Activated T-helper 1 cell treated with anti-CD3 and anti-CD28 coated beads, Interleukin-2, amount 50 U/mL, for 16 hours (primary cell): ENCODE measurements at places on chromosomes 2 and 18.

DNA sequence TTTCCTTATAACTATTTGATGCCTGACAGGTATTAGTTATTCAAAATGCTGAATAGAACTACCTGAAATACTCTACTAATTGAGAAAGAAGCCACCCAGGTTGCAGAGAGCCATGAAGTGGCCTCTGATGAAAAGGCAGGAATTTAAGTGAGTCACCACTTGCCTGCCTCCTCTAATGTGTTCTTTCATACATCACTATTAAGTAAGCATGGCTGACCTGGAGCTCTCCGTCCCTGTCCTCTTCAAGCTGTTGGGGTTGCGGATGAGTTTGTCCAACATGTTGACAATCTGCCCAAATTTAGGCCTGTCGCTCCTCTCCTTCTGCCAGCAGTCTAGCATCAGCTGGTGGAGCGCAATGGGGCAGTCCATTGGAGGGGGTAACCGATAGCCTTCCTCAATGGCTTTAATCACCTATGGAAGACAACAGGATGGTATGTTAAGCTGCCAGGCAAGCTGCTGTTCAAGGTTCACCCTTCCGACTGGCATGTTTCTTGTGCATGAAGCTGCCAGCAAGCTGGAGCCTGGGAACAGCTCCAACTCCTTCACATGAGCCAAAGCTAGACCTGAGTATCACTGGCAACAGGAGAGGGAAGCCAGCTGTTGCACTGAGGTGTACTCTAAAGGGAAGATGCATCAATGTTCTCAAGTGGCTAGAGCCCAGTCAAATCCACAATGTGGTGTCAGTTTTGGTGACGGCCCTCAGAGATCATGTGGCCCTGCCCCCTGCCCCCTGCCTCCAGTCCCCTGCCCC, 142.2 kb downstream of the EPHA4 start:
- no peak for DNase-seq

GRCh38 chr2:150472511-150472899, 15.0 kb downstream of the RND3 start:
- no peak for DNase-seq

GRCh38 chr2:75563591-75563990, 2.9 kb upstream of the EVA1A start:
- DNase-seq, result no peak

GRCh38 chr2:226213717-226214116, 585.9 kb downstream of the IRS1 start:
- DNase-seq, result no peak

- DNase-seq, result no peak
These were observed 370.3 kb downstream of the MEIS1 start for GRCh38 chr2:66805016-66805865.

DNA sequence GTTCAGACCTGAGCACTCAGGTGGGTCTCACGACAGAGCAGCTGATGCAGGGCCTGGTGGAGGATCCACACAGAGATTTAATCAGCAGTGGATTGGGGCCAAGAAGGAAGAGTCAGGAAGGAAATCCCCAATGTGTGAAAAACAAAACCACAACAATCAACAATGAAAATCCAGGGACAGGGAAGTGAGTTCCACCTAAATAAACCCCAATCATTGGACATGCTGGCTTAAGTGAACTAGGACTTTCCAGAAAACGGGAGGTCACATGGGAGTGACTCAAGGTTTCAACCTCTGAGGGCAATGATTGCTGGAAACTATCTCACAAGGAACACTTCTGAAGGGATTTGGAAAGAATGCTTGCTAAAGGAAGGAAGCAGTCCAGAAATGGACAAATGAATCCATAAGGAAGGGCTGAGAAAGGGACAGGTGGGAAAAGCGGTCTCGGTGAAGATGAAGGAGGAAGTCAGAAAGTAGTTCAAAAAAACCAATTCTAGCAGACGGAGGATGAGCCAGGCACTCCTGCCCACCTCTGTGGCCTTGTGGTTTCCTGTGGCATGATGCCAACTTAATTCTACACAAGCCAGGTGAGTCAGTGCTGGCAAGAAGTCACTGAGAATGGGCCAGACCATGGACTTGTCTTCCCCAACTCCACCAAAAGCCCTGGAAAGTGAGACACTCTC, 15.4 kb upstream of the XDH start:
- peak; percentile 11 for DNase-seq

DNA sequence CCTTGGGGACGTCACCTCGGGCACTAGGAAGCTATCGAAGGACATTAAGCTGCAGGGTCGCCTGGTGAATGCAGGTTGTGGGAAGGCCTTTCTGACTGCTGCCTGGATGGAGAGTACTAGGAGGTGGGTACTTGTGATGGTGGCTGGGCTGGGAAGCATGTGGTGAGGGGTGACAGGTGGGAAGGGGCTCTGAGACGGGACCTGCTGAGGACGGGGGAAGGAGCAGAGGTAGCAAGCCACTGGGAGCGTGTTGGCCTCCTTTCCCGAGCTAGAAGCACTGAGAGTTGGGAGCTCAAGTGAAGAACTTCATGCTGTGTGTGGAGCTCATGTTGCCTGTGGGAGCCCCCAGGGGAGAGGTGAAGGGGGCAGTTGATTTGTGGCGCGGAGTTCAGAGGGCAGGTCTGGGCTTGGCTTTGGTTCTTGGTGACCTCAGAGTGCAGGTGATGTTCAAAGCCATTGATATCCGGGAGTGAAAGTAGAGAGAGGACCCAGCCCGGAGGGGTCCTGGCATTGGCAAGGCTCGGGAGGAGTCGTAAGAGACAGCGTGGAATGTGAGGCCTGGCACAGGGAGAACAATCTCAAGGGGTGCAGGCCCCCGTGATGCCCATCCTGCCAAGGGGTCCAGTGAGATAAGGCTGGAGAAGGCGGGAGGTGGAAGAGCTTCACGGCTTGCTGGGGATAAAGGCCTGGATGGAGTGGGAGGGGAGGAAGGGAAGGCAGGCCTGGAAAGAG, 13.2 kb downstream of the MROH2A start:
- no peak for DNase-seq

DNA sequence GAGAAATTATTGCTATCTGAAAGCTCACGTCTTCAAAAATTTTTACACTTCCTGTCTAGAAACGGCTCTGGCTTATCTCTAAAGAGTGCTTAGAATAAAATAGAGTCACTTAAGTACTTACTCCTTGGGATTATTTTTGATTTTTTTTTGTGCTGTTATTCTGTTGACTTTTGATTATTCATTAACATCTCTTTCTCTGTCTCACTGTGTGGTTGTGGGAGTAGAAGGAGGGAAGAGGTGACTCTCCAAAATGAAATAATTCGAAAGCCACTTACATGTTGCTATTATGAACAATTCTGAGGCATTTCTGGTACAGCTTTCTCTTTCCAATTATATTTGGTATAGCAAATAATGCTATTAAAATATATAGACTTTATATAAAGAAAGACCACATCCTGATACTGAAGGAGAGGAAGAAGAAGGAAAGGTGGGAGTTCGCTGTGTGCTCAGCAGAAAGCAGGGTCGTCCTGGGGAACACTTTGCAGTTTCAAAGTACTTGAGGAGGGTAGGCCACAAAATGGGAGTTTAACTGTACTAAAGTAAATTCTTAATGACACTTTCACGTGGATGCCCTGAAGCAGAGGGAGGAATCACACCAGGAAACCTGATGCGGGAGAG, 9.6 kb upstream of the MMADHC start:
- no peak for DNase-seq

- DNase-seq, result no peak
These were observed 41.4 kb downstream of the CHST9 start for GRCh38 chr18:27143580-27144287.

- no peak for DNase-seq
These were observed 23.5 kb downstream of the TMEM37 start for GRCh38 chr2:119455066-119455718.

- DNase-seq, result no peak
These were observed 29.5 kb downstream of the GLI2 start for GRCh38 chr2:120764991-120765677.

DNA sequence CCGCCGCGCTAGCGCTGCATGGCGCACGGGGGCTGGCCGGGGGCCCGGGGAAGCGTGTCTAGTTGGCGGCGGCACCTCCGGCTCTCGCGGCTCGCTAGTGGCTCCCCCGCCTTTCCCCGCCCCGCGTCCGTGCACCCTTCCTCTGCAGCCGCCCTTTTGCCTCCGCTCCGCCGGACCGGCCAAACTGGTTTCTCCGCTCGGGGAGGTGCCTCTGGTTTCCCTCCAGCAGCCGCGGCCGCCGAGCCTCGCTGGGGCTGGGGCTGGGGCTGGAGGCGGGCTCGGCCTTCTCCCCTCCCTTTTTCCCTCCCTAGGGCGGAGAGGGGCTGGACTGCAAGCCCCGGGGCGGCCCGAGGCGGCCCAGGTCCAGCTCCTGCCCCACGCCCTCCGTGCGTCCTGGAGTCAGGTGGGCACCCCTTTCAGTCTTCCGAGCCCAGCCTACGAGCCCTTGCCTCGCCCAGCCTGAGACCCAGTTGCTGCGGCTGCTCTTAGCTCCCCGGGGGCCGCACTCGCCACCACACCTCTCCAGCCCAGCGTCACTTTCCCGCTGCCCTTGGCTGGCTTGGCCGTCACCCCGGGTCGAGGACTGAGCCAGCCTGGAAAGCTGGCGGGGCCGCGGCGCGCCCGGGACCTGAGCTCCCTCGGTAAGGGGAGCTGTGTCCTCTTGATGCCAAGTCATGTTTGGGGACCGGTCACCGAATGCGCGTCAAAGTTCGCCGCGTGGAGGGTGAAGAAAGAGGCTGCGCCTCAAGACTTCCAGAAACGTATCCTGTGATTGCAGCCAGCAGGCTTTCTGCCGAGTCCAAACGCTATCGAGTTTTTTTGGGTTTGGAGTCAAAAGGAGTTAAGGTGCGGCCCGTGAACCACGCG, at the start of gene ATP8B1:
TSS of gene ATP8B1 (minus strand) at position 213 of the 867 bp plus-strand sequence. CDS start 71,508 bp downstream, outside the sequence.
- no peak for DNase-seq

- DNase-seq, result no peak
These were observed 179.8 kb upstream of the TRIB2 start for GRCh38 chr2:12536976-12537375.

DNA sequence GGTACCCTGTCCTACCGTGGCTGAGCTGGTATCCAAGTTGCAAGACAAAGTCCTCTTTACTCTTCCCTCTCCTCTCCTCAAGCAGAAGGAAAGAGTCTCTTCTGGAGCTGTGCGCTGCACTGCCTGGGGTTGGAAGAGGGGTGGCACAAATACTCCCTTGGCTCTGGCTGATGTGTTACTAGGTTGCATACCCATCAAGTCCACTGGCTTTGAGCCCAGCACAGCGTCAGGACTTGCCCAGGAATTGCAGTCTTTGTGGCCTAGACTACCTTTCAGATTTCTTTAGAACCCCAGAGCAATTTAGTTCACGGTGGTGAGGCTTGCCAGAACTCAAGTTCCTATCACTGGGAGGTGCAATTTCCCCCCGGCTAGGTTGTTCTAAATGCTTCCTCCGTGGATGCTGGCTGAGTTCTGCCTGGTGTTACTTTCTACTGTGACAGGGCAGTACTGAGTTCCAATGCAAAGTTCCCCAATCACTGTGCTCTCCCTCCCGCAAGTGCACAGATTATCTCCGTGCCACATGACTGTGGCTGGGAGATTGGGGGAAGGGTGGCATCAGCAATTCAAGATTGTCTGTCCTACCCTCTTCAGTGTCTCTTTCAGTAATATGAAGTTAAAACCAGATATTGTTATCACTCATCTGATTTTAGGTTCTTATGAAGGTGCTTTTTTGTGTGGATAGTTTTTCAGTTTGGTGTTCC, 13.4 kb downstream of the MYO3B start:
- no peak for DNase-seq

GRCh38 chr2:11749646-11750349, 3.4 kb downstream of the LPIN1 start:
- no peak for DNase-seq

DNA sequence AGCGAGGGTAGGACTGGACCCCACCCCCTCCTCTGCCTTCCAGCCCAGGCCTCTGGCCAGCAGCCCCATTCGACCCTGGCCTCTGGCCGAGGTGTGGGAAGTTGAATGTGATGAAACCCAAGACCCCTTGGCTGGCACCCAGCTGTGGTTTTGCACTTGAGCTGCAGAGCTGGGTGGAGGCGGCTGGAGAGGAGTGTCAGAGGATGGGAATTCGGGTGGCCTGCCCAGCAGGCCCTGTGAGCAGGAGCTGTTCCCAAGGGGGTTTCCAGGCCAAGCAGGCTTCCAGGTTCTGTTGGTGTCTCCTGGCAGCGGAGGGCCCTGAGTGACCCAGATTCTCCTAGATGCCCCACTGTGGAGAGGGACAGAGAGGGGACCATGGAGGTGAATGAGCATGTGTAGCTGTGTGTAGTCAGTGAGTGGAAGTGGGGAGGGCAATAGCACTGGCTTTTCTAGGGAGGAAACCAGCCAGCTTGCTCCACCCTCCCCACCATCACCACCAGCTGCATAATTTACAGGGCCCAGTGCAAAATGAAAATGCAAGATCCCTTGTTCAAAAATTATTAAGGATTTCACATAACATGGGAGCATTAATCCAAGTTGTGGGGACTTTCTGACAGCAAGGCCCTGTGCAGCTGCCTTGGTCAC, 172.2 kb upstream of the HAAO start:
- no peak for DNase-seq

GRCh38 chr2:73770725-73771124, 9.2 kb downstream of the DUSP11 start:
- no peak for DNase-seq

DNA sequence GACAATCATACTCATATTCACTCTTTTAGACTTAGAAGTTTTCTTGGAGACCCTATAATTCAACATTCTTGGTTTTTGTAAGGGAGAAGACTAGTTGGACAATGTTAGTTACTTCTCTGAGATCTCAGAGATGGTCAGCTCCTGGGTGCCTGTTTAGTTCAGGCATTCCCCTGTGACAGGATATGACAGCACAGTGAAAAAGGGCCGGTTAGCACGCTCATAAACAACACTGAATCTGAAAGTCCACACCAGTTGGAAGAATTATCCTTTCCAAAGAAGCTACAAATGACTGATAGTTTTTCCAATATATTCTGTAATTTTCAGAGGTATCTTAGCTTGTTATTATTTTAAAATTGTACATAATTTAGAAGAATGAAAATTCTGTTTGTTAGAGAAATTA, 75.7 kb downstream of the ADAM23 start:
- no peak for DNase-seq

DNA sequence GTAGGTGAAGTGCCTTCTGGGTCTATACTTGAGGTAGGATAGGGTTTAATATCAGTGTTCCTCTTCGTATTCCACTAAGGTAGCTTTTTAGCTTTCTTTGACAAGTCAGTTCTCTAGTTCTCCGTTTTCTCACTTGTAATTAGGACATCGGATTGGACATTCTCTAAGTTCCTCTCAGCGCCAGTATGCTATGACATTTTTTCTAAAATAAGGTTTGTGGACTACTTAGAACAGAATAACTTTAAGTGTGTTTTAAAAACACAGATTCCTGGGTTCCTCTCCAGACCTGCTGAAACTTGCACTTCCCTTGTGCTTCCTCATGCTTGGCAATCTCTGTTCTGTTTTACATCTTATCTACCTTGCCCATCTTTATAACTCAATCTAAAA, 69.3 kb upstream of the YWHAQ start:
- DNase-seq, result no peak

- DNase-seq, result no peak
These were observed 19.2 kb upstream of the TMEM177 start for GRCh38 chr2:119659601-119660342.

DNA sequence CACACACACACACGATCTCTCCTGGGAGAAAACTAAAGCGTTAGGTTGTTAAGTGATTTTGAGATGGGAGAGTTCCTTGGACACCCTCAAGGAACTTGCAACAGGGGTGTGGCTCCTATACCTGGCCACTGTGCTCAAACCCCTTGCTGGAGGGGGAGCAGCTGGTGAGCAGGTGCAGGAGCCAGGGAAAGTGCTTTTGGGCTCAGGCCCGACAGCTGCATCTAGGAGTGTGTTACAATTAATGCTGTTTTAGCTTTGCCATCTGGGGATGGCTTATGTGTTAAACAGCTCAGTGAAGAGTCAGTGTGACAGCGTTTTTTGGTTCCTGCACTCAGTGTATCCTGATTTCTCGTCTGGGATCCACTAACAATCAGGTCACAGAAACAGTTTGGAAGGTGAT, 510.8 kb downstream of the TRIB2 start:
- DNase-seq, result no peak

GRCh38 chr18:45920367-45920766, 46.8 kb downstream of the EPG5 start:
- no peak for DNase-seq
